ENCODE measurements at places on chromosomes 5 and 9.
A peak's percentile ranks its signal among the peaks of the same experiment; 100 is the strongest.

DNA sequence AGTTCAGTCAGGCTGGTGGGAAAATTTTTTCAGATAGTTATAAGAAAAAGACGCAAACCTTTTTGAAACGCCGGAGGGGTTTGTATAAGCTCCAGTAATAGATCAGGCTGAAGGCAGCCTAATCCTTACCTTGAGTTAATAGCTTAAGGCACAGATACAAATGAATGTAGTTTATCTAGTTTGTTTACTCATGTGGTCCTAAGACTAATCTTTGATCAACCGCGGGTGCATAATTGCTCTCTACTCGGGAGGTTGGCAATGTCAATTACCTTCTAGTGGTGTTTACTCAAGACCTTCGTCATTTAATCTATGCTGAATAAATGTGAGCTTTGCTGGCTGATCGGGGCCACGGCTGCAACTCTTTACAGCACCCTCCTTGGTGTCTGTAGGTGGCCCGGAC lies 665 bp upstream of the INSL4 start:
- DNase-seq, result no peak

- DNase-seq, result peak; percentile 87
Observed at GRCh38 chr5:34608859-34609648, 47.1 kb upstream of the RAI14 start.

DNA sequence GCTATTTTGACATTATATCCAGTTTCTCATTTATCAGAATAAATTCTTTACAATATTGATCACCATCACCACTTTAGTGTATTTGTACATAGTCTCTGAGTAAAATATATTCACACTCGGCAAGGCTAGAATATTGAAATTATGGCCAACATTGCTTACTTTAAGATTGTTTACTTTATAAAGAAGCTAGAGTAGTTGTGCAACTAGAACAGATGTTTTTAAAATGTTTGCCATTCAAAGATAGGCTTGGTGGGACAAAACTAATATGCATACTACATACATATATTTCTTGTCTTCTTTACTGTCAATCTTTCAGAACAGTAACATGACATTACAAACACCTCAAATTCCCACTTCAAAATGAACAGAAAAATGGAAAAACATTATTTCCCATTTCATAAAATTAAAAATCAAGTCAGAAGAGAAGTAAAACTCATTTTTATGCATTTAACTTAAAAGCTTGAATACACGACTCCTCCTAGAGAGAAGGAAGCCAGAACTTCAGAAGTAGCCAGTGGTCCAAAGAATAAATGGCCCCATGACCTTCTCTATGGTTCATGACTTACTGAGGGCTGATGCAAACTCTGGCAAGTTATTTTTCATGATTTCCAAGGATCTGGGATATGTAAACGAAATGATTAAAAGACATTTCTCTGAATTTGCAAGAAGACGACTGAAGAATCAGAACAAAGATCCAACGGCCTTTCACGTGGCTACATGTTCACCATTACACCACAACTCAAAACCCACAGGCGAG lies 14.1 kb downstream of the MTX3 start:
- no peak for DNase-seq

DNA sequence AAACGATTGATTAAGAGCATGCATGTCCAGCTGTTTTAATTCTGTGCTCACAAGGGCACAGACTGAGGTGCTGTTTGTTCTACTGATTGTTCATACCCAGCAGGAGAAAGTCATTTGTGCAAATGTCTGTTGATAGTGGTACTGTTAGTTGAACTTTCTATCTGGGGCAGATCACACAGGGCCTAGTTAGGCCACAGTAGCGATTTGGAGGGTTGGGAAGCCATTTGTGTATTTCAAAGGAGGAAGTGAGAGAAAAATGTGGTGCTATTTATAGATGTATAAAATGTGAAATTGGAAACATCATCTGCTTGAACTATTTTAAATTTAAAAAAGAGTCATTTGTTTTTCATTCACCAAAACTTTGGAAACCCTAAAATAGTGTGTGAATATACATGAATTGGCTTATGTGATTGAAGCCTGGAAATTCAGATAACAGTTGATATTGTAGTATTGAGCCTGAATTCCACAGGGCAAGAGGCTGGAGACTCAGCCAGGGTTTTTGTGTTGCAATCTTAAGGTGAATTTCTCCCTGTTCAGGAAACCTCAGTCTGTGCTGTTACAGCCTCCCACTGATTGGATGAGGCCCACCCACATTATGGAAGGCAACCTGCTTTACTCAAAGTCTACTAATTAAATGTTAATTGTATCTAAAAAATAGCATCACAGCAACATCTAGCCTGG lies 162.0 kb upstream of the CDKN2B start:
- no peak for DNase-seq

- DNase-seq, result no peak
Observed at GRCh38 chr9:125807079-125807478, 59.9 kb downstream of the PBX3 start.
